ENCODE measurements at places on chromosomes 12 and 14.

DNA sequence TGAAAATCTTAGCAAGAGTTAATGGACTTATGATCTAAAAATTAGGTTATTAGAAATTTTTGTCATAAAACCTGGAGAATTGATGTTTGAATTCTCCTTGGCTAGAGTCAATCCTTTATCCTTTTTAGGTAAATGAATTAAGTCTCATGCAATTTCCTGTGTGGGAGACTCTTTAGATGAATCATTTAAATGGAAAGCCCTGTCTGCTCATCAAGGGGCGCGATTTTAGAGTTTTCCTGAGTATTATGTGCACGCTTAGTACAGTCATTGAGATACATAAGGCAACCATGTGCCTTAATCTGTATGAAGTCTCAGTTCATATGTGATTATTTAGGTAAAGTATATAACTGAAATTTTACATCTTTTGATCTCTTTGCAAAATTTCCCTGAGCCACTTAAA lies 974.7 kb downstream of the NRXN3 start:
- no peak for DNase-seq

DNA sequence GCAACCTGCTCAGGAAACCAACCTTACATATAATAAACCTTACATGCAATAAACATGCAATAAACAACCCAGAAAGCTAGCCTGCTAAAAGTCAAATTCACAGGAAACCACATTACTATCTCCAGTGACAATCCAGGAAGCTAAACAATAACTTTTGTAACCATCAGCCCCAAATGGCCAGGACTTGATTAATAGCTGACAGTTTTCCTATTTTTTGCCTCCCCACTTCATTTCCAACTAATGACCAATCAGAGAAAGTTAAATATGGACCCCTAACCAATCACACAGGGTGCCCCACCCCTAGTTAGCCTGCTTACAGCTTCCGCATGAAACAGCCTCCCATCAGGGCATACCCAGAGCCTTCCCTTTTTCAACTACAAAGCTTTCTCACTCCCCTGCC lies 152.2 kb upstream of the LMNTD1 start:
- peak; percentile 22 for DNase-seq

DNA sequence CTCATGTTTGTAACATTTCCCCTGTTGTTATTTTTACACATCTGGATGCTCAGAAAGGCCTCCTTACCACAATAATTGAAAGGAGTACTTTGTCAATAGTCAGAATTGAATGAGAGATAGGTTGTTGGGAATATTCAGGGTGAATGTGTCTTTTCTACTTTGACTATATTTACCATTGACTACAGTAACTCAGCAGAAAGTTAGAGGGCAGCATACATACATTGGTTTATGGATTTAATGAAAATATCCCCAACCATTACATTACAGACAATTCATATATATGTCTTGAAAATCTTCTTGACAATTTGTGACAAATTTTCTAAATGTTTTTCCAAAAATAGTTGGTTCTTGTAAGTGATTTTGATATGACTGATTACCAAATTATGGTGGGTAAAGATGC lies 97.7 kb downstream of the NTS start:
- DNase-seq = peak; percentile 13

DNA sequence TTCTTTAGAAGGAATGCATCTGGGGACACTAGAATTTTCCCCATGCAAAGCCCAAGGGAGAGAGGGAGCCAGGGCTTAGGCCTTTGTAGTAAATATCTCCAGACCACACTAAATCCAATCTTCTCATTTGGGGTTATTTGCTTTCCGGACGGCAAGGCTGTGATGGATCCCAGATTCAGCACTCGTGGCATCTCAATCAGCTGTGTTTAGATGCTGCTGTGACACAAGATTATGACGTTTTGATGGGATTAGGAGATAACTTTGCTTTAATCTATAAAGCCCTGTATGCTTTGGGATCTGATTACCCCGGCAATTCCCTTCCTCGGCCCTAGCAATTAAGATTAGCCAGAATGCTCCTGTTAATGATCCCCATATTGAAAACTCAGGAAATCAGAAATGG lies 686.7 kb upstream of the TBX3 start:
- DNase-seq = no peak

- DNase-seq = no peak
Measured at GRCh38 chr12:131862084-131862441, 32.4 kb upstream of the ULK1 start.

GRCh38 chr12:64389154-64389553 lies 1.4 kb downstream of the C12orf56 start:
- DNase-seq = no peak

DNA sequence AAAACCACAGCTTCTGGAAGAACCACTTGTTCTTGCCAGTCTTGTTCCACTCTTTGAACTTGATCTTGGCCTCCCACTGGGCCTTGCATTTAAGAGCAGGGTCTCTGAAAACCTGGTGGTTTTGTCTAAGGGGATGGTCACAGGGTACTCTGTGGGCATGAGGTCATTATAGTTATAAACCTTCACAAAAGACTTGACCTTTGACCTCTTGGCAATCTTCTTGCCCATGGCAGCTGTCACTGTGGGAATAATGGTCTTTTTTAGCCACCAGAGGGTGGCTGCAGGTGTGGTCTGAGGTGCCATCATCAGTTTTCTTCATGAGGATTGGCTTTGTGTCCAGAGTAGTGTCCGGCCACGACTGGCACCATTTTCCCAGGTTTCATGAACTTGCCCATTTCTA lies 9.1 kb downstream of the ATP6V0A2 start:
- DNase-seq = no peak

GRCh38 chr12:91897025-91897515 lies 248.6 kb downstream of the BTG1 start:
- no peak for DNase-seq

GRCh38 chr14:60214003-60214402 lies 35.0 kb upstream of the PPM1A start:
- DNase-seq = no peak

DNA sequence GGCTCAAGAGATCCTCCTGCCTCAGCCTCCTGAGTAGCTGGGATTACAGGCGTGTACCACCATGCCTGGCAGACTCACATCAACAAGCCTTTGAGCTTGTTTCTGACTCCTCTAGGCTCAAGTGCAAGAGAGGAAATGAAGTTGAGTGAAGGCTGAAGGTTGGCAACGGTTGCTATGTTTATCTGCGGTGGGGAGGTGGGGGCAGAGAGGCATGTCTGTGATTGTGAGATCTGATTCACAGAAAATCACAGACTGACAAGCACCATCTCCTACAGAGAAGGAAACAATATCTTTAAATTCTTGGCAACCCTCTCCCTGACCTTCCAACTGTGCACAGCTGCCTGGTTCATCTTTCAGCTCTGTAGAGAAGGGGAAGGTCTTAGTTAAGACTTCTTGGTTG lies 22.1 kb upstream of the NINJ2 start:
- no peak for DNase-seq

- no peak for DNase-seq
Measured at GRCh38 chr12:72448805-72449204, 176.6 kb downstream of the TRHDE start.

- DNase-seq = no peak
Measured at GRCh38 chr14:36583242-36583892, 953 bp upstream of the NKX2-8 start.

- no peak for DNase-seq
Measured at GRCh38 chr12:64243809-64244208, 21.7 kb upstream of the KICS2 start.

DNA sequence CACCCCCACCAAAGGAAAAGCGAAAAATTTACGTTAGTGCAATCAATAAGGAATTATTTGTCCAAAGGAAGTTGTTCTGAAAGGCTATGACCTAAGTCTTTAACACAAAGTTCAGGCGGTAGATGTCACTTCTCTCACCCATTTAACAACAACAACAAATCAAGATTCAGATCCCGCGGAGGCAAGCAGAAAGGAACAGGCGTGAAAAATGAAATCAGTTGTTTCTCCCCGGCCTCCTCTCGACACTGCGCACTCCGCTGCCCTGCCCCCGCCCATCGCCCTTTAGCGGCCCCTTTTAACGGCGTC lies 1.4 kb downstream of the DENND5B start:
- no peak for DNase-seq

DNA sequence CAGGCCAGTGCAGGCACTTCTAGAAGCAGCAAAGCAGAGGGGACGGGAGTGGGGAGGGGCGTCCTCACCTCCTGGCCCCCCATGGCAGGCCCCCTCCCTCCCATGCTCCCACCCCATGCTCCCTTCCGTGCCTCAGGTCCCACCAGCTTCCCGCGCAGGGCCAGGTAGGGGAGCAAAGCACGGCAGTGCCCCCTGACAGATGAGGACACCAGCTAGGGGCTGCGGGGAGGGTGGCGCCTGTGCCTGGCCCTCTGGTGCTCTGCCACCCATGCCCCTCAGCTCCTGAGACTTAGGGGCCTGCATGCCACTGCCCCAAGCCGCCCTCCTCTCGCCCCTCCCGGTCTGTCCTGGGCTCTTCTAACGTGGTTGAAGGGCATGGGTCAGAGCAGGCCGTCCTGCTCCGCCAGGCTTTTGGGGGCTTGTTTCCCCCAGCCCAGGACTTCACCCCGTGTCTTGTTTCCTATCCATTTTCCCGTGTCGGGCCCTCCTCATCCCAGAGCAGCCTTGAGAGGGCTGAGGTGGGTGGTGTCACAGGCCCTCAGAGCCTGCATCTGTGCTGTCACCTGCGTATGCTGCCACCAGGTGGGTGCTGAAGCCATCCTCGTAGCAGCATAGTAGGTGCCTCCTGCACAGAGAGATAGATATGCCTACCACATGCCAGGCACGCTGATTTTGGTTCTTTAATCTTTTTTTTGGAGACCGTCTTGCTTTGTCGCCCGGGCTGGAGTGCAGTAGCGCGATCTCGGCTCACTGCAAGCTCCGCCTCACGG lies 10.2 kb downstream of the TRMT61A start:
- DNase-seq = no peak

DNA sequence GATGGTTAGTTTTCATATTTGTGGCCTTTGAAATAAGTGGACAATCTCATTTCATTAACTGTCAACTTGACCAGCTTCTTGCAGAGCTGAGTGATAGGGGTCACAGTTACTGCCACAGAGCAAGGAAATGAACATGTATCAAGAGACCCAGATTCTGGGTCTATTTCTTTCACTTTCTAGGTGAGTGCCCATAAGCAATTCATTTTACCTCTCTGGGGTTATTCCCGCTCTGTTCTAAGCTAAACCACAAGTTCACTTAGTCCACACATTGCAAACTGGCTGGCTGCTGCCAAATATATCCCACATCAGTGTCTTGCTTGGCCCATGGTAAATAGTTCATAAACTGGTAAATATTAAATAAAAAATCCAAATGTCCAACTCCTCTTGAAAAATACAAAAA lies 29.9 kb downstream of the GPHB5 start:
- DNase-seq = no peak

DNA sequence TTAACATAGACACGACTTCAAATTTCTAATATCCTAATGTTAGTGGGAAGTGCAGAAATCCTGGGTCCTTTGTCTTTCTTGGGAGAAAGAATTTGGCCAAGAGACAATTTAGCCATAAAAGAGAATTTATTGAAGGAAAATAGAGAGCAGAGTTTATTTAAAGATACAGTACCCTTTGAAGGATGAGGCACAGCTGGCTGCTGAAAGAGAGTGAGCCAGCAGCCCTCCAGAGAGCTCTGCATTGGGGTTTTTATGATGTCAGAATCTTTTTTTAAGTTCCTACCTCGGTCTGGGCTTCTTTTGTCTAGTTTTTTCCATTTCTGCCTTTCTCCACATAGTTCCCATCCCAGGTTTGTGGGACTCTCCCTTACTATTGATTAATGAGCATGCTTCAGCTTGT lies 37.5 kb downstream of the CCER1 start:
- no peak for DNase-seq

GRCh38 chr14:47826809-47827208 lies 151.4 kb upstream of the MDGA2 start:
- no peak for DNase-seq

DNA sequence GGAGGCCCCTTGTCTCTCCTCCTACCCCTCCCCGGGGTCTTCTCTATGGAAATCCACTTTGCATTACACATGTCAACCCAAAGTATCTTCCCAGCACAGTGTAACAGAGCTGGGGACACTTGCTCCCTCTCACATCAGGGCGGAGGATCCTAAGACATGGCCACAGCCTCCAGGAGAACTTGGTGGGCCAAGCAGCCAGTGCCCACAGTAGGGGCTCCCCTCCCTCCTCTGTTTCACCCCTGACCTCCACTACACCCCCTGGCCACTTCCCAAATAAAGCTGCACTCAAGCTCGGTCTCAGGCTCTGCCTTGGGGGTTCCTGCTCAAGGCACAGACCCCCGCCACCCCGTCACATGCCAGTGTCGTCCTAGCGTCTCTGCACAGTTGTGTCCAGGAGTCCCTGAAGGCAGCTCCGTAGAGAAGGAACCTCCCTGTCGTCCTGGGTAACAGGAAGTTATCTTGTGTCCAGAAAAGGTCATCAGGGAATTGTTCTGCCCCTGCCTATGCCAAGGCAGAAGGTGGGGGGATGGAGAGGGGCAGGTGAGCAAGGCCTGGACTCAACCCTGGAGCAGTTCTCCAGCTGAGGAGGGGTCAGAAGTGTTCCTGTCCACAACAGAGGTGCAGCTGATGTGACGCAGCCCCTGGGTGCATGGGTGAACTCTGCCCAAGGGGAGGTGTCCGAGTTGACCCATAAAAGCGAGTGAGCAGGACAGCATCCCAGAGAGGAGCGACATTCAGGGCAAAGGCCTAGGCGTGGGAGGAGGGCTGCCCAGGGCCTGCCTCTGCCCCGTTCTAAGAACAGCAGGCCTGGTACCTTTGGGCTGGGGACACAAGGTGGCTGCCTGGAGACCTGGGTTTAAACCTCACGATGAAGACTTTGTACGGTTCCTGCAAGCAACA lies 25.5 kb downstream of the DIO3 start:
- no peak for DNase-seq

DNA sequence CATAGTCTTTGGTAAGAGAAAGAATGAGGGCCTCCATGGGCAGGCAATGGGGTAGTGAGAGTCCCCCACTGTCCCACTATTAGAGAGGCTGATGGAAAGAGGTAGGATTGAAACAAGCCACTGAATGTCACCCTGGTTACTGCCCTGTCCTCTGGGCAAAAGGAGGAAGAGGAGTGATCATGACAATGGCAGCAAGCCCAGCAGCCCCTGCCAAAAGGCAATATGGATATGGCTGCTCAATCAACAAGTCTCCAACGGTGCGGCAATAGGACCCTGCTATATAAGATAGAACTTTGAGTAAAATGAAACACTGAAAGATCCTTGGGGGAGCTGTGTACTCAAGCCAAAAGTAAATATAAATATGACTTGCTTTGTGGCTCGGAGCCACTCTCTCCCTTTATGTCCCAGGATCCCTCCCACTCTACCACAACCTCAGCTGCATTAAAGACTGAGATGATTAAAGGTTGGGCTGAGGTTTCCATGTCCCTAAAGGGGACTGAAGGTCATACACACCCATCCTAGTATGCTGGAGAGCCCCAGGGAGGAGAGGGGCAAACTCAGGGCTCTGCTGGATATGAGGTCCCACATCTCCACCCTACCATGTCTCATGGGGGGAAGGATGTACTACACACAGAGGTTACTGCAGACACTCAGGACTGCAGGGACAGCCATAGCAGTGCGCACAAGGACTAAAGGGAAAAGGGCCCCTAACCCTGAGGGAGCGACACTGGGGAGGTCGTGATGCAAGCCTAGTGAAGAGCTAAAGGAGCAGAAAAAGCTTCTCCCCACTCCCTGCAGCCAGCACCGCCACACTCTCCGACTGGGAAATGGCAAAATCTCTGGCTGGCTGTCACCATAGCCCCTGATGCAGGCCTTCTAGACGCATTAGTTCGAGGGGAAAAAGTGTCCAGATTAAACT lies 5.9 kb downstream of the POMT2 start:
- no peak for DNase-seq

- DNase-seq = peak; percentile 2
Measured at GRCh38 chr14:56027916-56028712, 90.1 kb upstream of the PELI2 start.

GRCh38 chr14:71465316-71465715 lies 466.9 kb upstream of the RGS6 start:
- peak; percentile 54 for DNase-seq

Measured in fibroblast of the aortic adventitia (primary cell).